ENCODE measurements at places on chromosomes 5 and 9.

DNA sequence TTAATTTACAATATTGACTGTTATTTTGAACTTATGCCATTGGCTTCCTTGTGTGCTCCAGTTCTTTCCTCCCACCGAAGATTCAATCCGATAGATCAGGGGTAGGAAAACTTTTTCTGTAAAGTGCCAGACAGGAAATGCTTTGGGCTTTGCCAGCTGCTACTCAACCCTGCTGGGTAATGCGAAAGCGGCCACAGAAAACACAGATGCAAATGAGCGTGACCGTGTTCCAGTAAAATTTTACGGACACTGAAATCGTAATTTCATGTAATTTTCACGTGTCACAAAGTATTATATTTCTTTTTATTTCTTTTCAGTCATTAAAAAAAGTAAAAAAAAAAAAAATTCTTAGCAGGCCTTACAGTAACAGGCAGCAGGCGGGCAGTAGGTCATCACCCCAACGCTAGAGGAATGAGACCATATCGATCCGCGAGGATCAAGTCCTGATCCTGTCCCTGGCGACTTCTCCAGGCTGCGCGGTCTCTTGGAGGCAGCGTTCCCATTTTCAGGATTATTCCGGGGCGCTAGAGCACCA, 599 bp downstream of the NMRK1 start:
- DNase-seq = no peak

DNA sequence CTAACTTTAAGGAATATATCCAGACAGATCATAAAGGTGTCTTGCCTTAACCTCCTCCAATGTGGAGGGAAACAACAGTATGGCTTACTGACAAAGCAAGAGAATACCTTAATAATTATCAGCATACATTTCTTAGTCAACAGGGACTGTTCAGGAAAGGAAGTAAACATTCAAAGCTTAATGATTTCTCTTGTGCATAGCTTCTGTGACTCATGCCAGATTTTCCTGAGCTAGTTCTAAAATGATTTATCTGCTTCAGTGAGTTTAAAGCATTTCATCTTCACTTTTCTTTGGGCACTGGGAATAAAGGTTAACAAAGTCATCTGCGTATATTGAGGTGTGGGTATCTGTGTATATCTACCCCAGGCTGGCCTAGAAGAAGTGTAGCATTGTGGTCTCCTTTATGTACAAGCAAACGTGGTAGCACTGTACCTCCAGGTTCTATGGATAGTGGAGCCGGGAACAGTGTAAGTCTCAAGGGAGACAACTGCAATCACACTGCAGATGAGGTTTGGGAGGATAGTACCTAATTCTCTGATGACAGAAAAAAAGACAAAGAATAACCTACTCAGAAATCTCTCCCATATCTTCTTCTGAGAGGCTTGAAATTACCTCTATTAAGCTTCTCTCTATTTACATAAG, 284.1 kb downstream of the HCN1 start:
- DNase-seq = no peak

GRCh38 chr5:99187611-99188010, 258.8 kb upstream of the CHD1 start:
- no peak for DNase-seq

- DNase-seq = no peak
Measured at GRCh38 chr5:10595293-10595671, 31.4 kb downstream of the ANKRD33B start.

DNA sequence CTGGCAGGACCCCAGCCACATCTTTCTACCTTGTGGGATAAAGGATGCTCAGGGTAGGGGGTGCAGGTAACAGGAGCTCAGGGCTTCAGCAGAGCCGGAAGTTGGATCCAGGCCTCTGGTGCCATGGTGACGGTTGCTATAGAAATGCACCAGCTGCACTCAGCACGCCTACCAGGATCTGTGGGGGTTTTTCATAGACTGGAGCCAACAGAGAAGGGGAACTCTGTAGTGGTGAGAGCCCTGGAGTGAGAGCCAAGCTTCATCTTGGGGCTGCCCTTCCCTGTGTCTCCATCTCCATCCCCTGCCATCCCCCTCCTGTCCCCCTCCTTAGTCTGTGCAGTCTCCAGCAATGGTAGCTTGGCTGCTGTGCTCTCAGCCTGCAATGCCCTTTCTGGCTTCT, 27.5 kb upstream of the BOD1 start:
- DNase-seq = no peak

GRCh38 chr5:146962801-146963355, 84.3 kb upstream of the PPP2R2B start:
- DNase-seq = peak; percentile 10

DNA sequence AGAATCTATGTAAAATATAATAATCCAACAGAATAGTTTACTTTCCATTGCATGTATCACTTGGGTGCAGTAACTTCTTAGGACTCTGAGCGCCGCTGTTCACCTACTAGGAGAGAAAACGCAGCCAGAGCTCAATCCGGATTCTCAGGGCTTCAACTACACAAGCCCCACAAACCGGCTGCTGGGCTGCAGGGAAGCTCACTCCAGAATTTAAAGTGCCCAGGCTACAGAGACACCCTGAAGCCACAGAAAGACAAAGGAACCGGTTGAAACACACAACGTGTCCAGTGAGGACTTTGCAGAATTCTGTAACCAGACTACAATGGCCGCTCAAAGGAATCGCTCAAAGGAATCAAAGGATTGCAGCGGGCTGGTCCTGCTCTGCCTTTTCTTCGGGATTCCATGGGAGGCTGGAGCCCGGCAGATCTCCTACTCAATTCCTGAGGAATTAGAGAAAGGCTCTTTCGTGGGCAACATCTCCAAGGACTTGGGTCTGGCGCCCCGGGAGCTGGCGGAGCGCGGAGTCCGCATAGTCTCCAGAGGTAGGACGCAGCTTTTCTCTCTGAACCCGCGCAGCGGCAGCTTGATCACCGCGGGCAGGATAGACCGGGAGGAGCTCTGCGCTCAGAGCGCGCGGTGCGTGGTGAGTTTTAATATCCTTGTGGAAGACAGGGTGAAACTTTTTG, at the start of gene PCDHGA10:
PCDHGA10 (plus strand) TSS at position 134 of the 686 bp plus-strand sequence; CDS start at position 323, 189 bp downstream.
- DNase-seq = no peak

- no peak for DNase-seq
Measured at GRCh38 chr5:15609076-15609725, 109.2 kb downstream of the FBXL7 start.

DNA sequence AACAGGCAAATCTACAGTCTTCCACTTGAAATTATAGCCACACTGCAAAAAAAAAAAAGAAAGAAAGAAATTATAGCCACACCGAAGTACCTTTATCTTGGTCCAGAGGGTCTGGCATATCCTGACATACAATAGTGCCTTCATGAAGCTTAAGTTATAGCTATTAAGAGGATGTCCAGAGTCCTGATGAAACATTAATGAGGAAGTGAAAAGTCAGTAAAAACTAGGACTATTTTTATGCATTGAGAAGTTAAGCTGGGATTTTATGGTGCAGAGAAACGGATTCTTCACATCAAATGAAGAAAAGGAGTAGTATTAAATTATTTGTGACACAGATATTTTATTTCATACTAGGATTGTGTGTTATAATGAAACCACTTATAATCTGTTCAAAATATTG, 123.9 kb downstream of the SV2C start:
- DNase-seq = no peak

DNA sequence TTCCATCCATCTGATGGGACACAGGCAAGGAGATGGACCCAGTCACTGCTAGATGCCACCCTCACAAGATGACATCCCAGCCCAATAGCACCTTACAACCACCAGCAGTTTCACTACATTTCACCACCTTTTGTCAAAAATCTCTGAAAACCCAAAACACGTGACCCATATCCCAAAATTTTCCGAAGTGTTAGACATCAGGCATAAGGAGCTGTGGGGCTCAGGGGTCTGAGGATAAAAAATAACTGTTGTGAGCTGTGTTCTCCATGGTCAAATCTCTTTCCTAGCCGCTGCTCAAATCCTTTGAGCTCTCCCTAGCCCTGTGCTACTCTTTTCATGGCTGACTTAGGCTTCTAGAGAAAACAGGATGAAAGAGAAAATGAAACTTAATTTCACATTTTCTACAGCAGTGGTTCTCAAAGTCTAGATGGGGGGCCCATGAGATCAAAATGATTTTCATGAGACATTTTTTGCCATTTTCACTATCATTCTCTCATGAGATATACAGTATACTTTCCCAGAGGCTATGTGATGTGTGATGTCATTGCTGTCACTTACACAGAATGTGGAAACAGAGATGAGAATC, 40.7 kb downstream of the TIMD4 start:
- DNase-seq = no peak

GRCh38 chr5:139368613-139369012, 14.5 kb downstream of the SLC23A1 start:
- DNase-seq = no peak

DNA sequence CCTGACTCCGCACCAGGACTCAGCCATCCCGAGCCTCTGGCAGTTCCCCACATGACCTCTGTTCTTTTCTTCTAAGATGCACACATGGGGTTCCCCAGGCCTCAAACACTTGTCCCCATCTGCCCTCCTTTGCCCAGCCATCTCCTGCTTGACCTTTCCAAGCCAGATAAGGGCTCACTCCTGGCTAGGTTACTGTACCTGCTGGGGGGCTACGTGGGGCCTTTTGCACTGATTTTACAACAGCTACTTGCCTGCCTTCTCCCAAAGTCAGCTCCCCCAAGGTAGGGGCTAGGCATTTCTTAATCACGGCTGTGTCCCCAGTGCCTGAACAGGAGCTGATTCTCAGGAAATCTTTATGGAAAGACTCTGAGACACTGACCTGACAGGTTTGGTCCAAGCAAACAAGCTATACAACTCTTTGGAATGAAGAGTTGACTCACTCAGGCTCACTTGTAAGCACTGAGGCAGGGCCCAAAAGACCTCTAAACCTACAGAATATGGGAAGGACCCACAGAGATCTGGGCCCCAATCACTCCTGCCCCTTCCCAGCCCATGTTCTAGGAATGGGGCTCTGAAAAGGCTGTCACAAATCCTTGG, 2.5 kb downstream of the MACROH2A1 start:
- no peak for DNase-seq

DNA sequence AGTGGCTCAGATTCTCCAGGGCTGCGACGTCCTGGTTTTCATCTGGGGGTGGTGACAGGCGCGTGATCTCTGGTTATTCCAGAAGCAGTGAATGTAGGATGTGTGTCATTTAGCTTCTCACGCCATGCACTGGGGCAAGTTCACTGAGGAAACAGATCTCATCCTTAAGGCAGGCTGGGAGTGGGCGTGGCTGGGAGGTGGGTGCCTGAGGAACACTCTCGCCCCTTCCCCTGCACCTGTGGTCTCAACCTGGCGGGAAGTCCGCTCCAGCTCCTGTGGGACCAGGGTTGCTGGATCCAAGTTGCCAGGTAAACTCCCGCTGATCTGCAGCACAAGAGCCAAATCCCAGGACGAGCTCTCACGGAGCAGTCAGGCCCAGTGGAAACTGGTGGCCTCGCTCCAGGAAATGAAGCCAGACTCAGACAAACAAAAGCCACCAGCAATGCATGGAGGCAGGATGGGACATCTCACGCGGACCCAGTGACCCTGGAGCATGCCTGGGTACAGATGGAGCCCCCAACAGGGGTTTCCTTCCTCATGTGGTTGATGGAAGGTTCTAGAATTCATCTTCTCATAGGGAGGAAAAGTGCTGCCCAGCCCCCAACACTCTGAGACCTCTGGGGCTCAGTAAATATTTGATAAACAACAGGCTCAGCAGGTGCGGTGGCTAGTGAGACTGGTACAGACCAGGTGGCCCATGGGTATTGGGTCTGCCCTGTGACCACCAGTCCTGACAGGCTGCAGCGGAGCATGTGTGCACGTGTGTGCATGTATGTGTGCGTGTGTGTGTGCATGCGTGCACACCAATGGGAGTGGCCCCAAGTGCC, 16.3 kb upstream of the SLC12A7 start:
- DNase-seq = no peak

DNA sequence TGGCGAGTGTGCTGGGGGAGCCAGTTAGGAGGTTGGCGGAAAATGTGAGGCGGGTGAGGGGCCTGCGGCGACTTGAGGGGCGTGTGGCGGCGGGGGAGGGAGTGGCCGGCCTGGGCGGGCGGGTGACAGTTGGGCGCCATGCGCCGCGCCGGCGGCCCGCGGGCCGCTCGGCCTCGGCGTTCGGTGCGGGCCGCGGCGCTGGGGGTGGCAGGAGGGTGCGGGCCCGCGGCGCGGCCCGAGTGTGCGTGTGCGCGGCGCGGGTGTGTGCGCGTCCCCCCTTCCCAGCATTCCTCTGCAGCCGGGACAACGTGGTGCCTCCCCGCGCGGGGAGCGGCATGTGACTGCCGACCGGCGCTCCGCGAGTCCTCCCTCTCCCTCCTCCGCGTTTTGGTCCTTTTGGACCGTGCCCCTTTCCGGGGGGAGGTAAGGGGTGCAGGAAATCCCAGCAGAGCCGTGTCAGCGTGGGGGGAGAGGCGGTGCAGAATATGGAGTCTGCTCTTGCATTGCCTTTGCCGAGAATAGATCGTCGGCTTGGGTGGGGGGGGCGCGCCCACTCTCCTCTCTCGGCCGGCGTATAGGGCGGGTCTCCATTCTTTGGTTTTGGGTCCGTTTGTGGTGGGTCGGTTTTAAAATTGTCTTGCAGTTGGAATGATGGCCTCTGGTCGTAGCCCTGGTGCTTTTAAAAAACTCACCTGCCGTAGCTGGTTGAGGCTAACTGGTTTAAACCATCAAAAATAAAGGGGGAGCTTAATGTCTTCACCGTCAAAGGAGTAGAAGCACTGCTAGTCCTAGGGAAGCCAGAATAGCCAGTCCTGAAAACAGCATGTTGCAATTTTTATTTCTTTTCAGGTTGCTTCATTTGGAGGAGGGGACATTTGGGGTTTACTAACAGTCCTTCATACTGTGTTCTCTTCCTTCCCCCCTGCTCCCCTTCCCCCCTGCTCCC, 2.0 kb downstream of the LARP1 start:
- peak; percentile 74 for DNase-seq

GRCh38 chr9:134167530-134167931, 3.2 kb upstream of the RNU6ATAC start:
- no peak for DNase-seq

Data from large intestine (tissue), 12 donors.